Stimulated activated CD4-positive, alpha-beta T cell treated with anti-CD3 and anti-CD28 coated beads, Interleukin-1b, Interleukin-23, amount 100 ng/mL, for 1 hour (primary cell): ENCODE measurements at places on chromosomes 4 and X.

GRCh38 chr4:161906836-161907589 lies 256.8 kb downstream of the FSTL5 start:
- no peak for DNase-seq

DNA sequence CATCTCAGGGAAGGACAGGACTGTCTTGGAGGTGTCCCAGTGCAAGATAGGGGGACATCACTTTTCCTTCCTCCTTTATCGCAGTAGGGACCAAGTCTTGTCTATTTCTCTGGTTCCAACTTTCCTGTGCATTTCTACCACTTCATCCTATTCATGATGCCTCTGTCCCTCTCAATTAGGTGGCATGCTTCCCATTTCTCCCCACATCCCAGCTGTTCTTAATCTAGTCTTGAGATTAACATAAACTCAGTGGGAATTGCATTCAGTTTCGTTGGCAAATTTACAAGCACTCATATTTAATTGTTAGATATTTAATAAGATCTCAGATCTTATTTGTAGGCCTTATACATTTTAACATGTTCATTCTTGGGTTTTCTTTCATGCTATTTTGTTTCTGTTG lies 15.7 kb upstream of the ODAM start:
- no peak for DNase-seq

- no peak for DNase-seq
Observed at GRCh38 chr4:88600176-88600838, 8.0 kb downstream of the HERC3 start.

GRCh38 chrX:67917421-67918010 lies 373.7 kb downstream of the AR start:
- DNase-seq = no peak

DNA sequence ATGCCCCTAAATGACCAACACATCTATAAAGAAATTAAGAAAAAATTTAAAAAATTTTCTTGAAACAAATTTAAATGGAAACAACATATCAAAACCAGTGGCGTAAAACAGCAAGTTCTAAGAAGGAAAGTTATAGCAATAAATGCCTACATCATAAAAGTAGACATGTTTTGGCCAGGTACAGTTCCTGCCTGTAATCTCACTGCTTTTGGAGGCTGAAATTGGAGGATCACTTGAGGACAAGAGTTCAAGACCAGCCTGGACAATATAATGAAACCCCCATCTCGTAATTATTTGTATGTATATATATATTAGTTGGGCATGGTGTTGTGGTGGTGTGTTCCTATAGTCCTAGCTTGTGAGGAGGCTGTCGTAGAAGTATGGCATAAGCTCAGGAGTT lies 672.4 kb upstream of the GRID2 start:
- no peak for DNase-seq

DNA sequence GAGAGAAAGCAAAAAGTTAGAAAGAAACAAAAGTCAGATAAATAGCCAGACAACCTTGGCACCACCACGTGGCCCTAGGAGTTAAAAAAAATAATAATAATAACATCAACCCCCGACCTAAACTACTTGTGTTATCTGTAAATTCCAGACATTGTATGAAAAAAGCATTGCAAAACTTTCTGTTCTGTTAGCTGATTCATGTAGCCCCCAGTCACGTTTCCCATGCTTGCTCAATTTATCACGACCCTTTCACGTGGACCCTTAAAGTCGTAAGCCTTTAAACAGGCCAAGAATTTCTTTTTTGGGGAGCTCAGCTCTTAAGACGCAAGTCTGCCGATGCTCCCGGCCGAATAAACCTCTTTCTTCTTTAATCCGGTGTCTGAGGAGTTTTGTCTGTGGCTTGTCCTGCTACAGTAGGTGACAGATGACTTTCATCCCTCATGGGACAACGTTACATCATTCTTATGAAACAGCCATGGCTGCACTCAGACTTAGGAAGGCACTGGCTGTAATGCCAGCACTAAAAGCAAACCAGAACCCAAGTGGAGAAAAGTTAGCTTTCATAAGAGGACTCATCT lies 520 bp downstream of the ACOX3 start:
- DNase-seq = no peak

DNA sequence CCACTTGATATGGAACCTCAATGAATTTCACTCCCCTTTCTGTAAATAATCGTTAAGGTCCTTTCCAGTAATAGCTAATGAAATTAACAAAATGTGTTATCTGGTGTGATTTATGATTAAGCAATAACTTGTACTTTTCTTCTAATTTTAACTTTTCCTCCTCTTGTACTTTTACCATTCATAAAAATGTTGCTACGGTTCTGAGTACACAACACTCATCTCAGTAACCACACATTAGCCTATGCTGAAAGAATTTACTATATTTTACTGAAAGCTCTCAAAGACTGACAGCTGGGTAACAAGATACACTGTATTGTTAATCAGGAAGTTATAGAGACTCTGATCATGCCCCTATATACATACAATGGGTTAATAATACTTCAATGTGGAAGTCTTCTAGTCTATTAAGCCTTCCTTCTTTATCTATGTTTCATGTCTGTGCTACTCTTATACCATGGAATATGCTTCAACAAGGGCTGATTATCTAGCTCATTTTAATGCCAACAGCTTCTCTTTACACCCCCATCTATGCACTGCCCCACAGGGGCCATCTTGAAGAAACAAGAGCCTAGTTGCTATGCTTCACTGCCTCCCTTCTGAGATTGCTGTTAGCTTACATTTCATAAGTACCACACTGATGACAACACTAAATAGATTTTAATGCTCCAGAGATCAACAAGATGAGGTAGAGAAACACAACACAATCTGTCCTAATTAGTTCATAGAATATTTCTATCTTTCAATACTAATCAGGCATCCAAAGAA lies 39.1 kb downstream of the LAMP2 start:
- no peak for DNase-seq

DNA sequence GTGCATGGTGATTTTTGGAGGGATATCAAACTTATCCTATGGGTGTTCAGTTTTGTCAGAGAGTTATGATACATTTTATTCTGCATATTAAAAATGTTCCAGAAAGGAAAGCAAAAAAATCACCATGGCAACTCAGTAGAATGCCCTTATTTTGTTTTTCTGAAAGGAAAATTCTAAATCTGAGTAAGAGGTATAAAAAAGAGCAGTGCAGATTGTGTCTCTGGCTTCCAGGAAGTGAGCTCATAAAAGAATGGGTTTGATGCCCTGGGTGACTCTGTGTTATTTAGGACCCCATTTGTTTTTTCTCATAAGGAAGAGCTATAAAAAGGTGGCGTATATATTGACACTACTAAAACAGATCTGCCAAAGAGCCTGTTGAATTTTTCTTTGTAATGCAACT lies 128.8 kb downstream of the UCHL1 start:
- no peak for DNase-seq

DNA sequence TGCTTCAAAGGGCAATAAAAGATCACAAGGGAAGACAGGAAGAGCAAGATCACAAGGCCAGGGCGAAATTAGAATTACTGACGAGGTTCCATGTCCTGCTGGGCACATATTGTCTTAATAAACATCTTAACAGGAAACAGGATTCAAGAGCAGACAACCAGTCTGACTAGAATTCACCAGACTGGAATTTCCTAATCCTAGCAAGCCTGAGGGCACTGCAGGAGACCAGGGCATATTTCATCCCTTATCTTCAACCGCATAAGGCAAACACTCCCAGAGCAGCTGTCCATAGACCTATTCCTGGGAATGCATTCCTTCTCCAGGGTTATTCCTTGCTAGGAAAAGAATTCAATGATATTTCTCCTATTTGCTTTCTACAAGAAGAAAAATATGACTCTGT lies 12.4 kb upstream of the TDO2 start:
- DNase-seq = no peak

DNA sequence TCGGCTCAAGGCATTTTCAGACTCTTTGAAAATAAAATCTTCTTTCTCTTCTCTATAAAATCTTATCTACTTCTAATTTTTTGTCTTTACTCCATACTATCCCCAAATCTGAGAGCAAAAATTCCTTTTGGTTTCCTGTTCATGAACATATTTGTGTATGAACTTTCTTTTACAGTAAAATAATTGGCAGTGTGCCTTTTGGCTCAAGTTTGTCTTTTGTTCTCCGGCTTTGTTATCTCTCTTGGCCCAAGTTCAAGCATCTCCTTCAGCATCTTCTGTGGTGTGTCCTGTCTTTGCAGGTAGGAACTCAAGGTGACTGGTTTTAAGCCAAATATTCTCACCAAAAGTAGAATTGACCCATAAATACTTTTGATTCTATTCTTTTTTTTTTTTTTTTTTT lies 276.6 kb upstream of the FAT1 start:
- no peak for DNase-seq

GRCh38 chrX:95675794-95676193 lies 1008.8 kb upstream of the DIAPH2 start:
- no peak for DNase-seq

DNA sequence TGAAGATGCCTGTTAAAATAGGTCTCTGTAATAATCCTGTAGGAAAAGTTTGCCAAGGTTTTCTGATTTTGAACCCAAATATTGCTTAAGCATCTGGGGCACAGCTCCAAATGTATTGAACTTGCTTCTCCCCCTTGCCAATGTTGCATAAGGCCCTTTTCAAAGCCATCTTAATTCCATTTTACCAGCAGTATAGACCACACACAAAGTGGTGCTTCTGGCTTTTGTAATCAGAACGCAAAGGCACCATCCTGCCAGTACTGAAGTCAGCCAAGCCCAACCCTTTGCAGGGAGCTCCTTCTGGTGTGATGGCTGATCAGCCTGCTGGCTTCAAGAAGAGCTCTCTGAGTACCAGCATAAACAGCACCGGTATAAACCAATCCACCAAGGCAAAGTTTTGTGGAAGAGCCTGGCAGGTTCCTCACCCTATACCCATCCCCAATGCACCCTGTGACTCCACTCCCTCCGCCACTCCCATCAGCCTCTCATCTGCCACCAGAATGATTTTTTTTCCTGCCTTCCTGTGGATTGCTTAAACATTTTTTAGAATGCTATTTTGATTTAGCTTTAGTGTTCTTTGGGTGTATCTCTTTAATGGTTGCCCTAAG lies 39.2 kb upstream of the USP9X start:
- no peak for DNase-seq

GRCh38 chrX:126723881-126724280 lies 95.6 kb upstream of the PRR32 start:
- no peak for DNase-seq

DNA sequence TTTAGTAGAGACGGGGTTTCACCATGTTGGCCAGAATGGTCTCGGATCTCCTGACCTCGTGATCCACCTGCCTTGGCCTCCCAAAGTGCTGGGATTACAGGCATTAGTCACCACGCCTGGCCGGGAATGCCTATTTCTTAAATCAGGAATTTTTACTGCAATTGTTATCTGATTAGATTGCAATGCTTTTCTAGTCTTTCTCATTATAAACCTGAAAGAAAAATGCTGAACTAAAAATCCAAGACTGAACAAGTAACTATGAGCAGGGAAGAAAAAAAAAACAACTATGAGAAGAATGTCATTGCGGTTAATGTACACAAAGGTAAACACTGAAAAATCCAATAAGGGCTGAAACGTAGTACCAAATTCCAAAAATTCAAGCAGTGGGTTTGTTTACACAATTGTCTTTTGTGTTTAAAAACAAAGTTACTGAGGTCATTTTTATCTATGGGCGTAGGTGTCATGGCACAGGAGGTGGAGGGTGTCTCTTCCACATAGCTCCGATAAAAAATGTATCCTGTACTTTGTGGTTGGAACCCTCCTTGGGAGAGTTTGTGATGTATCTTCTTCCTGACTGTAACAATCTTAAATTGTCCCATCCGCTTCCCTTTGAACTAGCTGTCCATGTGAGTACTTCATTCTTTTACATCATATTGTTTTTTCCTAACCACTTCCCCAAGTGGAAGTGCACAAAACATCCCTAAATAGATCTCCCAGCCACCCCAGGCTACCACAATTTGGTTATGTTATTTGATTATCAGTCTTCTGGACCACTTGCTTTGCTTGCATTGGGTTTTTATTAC lies 11.1 kb upstream of the TMEM156 start:
- no peak for DNase-seq

- no peak for DNase-seq
Observed at GRCh38 chrX:72143609-72143907, 11.8 kb upstream of the RTL5 start.

GRCh38 chr4:118206627-118207026 lies 146.2 kb downstream of the PRSS12 start:
- no peak for DNase-seq

DNA sequence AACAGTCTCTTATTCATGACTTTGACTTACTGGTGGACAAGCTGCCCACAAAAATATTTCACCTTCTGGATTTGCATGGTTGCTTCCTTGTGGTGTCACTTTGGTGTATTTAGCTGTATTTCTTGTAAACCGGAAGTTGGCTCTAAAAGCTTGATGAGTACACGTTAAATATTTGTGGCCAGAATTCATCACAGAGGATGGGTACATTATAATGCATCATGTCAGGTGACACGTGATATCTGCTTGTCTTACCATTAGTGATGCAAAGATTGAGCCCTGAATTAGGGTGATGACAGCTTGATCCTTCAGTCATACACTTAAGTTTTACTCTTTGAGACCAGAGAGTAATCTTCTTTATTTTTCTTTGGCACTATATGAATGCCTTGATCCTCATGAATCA lies 188.3 kb upstream of the RPS6KA3 start:
- no peak for DNase-seq

GRCh38 chr4:147198411-147199051 lies 252.9 kb upstream of the TTC29 start:
- no peak for DNase-seq

- DNase-seq = no peak
Observed at GRCh38 chr4:133856731-133857355, 344.7 kb downstream of the PABPC4L start.

GRCh38 chrX:143788265-143788664 lies 67.7 kb upstream of the SPANXN2 start:
- no peak for DNase-seq

DNA sequence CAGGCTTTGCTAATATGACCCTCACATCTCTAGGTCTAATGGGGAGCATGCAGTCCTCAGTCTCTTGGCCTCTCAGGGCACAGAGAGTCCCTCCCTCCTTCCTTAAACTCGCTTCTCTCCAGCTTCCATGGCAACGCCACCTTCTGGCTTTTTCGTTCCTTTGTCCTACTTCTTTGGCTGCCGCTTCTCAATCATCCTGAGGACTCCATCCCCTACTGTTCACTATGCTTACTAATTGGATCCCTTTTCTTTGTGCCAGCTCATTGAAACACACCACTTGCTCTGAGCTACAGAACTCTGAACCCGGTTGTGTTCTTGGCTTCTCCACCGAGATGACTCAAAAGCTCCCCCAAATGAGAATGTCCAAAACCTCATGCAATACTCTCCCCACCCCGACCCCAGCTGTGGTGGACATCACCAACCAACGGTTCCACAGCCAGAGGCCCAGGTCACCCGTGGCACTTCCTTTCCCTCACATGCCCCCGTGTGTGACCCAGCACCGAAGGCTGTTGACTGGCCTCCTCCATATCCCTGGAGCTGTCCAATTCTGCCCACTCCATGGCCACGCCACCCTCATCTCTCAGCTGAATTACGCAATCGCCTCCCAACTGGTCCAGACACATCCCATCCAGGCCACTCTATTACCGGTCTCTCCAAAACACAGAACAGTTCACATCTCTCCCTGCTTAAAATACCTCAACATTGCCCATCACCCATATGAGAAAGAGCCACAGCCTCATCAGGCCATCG lies 34.7 kb downstream of the CRMP1 start:
- DNase-seq = no peak
